ENCODE measurements at places on chromosomes 13 and 19. TPM values are rescaled to one million over a fixed set of nuclear protein-coding genes. Genes with fewer than 3 reads are reported as not detected.

Gene CLEC17A
- polyA plus RNA-seq: not detected

Gene KRTDAP
- not detected for polyA plus RNA-seq

DNA sequence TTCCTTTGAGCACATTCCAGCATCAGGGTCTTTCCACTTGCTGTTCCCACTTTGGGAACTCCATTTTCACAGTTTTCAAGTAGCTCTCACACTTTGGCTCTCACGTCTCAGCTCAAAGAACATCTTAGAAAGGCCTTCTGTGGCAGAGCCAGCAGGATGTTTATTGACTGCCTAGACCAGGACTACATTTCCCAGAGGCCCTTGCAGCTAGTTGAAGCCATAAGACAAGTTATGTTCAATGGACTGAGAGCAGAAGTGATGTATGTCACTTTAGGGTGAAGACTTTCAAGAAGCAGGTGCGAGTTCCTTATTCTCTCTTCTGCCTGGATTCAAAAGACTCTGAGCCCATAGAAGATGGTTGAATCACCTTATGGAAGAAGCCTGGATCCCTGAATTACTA, 4.3 kb upstream of the HAUS5 start:
- no peak for DNase-seq

- DNase-seq: no peak
These were observed 25.9 kb downstream of the ARHGAP35 start for GRCh38 chr19:46886546-46887239.

DNA sequence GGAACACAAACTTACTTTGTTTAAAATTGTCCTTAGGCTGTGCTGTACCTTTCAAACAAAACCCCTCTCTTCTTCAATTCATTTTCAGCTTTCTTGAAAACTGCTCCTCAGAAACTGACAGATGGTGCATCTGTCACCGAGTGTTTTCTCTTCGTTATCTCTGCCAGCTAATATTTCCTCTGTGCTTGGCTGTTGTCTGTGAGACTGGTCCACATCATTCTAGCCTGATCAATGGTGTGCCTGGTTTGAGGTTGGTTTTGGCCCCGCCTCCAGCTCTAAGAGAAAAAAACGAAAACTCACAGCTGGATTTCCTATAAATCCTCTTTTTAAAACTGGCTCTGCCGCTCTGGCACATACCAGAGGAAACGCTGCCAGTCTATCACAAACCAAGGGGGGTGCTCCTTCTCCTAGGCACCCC, 79.7 kb downstream of the STARD13 start:
- DNase-seq: peak; percentile 77

DNA sequence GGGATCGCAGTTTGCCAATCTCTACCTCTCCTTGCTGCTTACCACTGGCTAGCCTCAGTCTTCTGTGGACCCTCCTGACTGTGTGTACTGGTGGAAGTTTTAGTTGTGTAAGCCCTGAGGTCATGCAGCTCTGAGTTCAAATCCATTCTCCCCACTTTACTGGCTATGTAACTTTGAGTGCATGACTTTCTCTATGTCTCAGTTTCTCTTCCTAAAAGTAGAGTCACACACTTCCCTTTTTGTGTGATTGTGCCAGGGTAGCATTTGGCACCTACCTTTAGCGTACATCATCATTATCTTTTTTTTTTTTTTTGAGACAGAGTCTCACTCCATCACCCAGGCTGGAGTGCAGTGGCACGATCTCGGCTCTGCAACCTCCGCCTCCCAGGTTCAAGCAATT, 70.3 kb downstream of the MAP4K1 start:
- no peak for DNase-seq

All from muscle of back (tissue), 13 donors.